ENCODE measurements at places on chromosomes 13 and 19.
A peak's percentile ranks its signal among the peaks of the same experiment; 100 is the strongest.

- DNase-seq, result no peak
Observed at GRCh38 chr13:96034662-96035061, 18.5 kb downstream of the UGGT2 start.

DNA sequence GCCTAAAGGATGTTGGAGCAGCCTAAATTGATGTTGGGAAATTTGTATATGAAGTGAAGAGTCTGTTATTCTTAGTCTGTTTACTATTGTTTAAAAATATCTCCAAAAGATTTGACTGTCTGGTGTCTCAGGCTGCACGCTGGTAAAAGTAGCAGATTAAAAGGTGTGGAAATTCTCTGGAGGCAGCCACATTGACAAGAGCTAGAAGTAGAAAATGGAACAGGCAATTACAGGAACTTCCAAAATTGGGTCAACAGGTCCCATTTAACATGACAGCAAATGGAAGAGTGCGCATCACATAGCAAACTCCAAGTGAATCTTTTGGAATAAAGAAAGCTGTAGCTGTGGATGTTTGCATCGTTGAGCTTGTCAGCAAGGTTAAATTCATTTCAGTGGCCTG, 138.3 kb downstream of the MTUS2 start:
- no peak for DNase-seq

DNA sequence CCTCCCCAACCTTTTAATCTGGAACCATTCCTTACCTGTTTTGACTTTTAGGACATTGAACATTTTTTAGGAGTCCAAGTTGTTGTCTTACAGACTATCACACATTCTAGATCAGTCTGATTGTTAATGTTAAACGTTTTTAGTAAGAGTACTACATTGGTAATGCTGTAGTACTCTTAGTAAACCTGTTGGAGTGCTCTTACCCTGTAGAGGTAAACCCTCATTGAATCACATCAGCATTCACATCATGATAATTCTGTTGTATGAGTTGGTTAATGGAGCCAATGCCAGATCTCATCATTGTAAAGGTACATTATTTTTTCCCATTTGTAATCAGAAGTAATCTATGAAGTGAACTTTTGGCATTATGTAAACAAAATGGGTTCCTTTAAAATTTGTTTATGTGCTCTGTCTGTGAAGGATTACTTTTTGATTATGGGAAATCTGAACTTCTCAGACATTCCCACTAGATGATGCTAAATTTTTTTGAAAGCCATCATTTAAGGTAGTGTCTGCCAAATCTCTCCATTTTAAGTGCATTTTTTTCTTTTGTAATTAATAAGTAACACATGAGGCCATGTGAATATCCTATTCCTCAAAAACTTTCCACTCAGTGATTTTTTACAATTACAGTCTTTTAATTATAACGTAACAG, 55.2 kb downstream of the VWA8 start:
- peak; percentile 26 for DNase-seq

GRCh38 chr13:28741084-28741491, 22.3 kb upstream of the SLC46A3 start:
- DNase-seq, result no peak

DNA sequence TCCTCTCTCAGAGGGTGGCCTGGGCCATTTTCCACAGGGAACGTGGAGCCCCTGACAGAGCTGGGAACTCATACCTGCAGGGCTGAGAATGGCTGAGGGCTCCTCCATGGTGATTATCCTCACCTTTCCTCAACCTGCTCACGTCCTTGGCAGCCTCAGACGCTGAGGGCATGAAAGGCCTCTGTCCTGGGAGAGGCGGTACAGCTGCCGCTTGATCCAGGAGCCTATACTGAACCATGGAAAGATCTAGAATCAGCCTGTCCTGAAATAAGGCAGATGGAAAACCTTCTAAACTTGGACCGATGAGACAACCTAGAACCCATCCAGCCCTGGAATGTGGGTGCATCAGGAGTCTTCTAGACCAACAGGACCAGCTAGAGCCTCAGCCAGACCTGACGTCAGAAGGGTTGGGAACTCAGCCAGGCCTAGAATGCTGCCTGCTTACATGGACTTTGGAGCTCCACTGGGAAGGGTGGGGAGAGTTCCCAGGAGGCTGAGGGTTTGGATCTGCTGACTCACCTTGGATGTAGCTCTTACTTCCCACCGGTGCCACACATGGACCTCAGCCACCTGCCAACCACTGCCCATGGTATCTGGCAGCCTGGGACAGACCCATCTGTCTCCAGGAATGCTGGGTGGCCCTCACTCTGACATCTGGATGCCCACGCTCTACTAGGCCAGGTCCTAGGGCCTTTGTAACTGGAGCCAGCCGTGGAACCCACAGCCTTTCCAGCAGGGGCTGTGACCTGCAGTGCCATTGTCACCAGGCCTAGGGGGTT, 7.5 kb downstream of the KCTD15 start:
- no peak for DNase-seq

GRCh38 chr19:42596391-42597072, 1.8 kb upstream of the CEACAM8 start:
- peak; percentile 81 for DNase-seq

DNA sequence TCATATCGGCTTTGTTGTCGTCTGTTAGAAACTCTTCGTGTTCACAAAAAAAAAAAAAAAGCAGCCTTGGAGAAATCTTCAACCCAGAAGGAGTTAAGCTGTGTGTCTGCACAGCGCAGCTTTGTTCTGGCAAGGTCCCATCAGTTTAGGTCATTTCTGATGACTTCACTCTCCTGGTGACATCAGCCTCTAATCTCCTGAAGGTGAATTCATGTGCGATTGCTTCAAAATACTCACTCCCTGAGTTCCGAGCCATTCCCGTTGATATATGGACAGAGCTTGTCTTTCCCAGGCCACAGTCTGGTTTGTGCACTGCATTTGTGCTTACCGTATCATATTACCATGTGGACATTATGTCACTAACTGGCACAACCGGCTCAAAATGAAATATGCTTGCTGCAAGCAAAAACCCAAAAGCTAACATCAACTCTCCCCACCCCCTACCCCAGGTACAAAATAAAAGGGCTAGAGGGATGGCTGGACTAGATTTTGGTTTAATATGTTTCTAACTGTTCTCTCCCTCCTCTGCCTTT, 342.4 kb downstream of the KCNRG start:
- no peak for DNase-seq

- DNase-seq, result no peak
Observed at GRCh38 chr19:31451686-31452330, 102.6 kb upstream of the TSHZ3 start.

DNA sequence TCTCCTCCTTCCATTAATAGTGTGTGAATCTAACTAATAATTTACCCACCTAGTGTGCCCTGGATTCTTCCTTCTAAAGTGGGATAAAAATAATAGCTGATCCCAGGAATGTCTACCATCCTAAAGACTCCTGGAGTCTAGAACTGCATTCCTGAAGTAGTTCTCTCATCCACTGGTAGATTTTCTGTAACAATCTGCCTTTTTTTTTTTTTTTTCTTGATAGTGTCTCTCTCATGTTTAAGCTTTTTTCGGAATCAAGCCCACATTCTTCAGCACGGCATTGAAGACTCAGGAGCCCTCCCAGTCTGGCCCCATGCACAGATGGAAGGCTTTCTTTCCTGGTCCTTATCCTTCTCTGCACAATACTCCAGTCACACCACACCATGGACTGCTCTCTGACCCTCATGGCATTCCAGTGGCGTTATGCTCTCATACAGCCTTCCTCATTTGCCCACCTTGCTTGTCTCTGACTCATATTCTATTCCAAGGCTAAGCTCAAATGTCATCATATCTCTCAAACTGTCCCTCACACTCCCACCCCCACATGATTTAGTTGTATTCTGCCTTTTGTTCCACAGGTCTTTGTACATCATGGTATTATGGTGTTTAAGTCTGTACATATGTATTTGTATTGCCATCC, 68.7 kb upstream of the FRY start:
- no peak for DNase-seq

GRCh38 chr19:48635263-48635965, 1.8 kb downstream of the DBP start:
- peak; percentile 98 for DNase-seq

- DNase-seq, result no peak
Observed at GRCh38 chr13:75776550-75776949, 140.4 kb downstream of the LMO7 start.

- no peak for DNase-seq
Observed at GRCh38 chr13:31476753-31477152, 262.6 kb upstream of the RXFP2 start.
